H1 (cell line): ENCODE measurements at places on chromosomes 16 and 17. TPM values are rescaled to one million over a fixed set of nuclear protein-coding genes. Genes with fewer than 3 reads are reported as not detected.

DNA sequence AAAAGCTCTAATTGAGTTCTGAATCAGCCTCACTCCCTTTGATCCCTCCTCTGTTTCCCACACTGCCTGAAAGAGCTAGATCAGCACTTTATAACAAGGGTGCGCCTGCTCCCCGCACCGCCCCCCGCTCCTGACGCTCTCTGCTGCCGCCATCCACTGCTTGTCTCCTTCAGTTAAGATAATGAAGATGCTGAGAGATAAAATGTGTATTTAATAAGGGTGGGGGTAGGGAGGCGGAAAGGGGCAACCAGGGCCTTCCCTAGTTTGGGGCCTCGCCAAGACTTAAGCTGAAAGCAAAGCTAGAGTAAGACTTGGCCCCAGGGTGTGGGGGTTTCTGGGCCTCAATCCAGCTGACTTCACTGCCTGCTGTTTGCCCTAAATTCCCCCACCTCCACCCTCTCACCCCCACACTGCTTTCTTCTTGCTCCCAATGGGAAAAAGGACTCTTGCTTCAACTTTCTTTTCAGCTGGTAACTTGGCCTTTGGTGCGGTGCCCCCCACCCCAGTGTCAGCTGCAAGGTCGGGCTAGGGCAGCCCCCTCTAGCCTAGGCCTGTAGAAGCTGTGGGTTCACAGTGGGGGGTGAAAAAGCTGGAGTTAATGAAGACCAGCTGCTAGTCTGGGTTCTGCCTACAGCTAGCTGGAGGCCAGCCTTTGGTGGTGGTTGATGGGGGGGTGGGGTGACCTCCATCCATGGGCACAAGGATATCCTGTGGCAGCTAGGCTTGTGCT lies 1.8 kb upstream of the RARA start:
- no peak for DNase-seq

- DNase-seq: no peak
These were observed 103.5 kb upstream of the KIF2B start for GRCh38 chr17:53719229-53719628.

GRCh38 chr17:20284570-20285295 lies 182.6 kb downstream of the LGALS9B start:
- DNase-seq: no peak

GRCh38 chr17:40366076-40366860 lies 1.7 kb upstream of the GJD3 start:
- DNase-seq: no peak

- DNase-seq: no peak
These were observed 18.1 kb downstream of the ITPRIPL2 start for GRCh38 chr16:19131825-19132218.

DNA sequence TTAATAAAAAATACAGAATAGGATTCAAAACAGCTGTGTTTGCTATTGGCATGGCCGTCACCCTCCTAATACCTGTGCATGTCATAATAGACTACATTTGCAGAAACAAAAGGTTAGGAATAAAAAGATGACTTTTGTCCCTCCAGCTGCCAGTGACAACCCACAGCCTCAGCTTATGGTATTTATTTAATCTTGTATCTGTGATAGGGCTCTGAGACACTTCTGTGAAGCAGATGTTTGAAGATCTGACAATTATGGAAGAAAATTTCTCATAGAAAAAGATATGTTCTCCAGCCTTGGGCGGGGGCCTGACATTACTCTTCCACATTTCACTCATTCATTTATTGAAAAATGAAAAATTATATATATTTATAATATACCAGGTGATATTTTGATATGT lies 62.2 kb downstream of the PITPNC1 start:
- DNase-seq: no peak

DNA sequence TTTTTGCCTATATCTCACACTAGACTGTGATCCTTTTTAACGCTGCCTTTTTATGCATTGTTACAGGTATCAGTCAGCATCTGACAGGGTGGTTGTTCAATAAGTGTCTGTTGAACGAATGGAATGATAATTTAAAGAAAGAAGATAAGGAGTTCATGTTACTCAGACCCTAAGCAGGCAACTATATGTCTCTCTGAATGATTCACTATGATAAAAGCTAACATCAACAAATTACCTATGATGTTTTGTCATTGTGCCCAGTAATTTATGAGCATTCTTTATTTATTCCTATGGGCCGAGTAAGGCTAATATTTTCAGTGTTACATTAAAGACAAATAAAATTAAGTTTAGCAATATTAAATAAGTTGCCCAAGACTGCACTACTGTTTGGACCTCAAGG lies 435.0 kb upstream of the KIF2B start:
- DNase-seq: no peak

- DNase-seq: no peak
These were observed 175.0 kb downstream of the IRF8 start for GRCh38 chr16:86073763-86074493.

DNA sequence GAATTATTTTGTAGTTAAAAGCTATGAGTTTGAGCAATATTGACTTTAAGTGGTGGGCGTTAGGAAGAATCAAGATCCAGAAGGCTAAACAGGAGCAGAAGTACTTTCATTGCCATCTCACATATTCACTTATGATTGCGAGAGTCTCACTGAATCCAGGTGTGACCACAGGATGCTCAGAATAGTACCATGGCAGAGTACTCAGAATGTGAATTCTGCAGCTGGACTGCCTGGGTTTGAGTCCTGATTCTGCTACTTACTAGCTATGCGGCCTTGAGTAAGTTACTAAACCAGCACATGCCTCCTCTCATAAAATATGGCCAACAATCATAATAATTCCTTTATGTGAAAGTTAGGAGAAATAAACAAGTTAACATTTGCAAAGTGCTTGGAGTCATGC lies 109.5 kb downstream of the CA10 start:
- DNase-seq: no peak

GRCh38 chr17:6948562-6948961 lies 47.3 kb upstream of the ALOX12 start:
- no peak for DNase-seq

DNA sequence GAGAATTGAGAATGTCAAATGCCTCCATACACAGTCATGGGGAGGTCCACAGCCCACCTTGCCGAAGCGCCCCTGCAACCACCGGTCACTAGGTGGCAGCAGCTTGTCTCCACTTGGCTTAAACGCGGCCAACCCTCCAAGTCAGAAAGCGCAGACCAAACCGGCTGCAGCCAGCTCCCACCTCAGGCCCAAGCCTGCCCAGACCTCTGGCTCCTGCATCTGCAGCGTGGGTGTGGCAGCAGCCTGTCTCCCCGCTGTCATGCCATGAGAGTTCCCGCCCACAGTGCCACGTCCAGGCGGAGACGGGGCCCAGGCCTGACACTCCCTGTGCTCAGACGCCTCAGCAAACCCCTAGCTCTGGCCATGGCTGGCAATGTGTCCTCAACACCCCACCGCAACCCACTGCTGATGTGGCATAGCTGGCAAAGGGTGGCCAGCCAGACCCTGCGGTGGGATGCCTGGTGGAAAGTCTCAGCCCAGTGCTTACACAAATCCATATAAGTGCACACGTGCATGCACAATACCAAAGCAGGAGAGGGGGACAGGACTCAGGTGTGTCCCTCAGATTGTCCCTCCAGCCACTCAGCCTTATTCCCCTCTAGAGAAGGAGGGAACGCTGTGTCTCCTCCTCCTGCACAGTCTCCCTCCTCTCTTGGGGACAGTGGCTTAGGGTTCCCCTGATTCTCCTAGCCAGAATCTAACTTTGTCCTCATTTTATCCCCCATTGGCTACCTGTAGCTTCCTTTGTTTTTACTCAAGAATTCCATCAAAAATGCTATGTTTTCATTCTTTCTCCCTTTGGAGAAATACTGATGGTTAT lies 10.9 kb downstream of the COPZ2 start:
- peak; percentile 80 for DNase-seq

GRCh38 chr16:30903596-30903995 lies 7.2 kb downstream of the CTF1 start:
- no peak for DNase-seq

The KCNJ18 gene
- total RNA-seq: not detected in 2 replicates

The KRTAP9-4 gene
- not detected in 2 replicates for total RNA-seq

The HSD17B2 gene
- total RNA-seq: not detected in 2 replicates

The KRTAP1-5 gene
- total RNA-seq: not detected in 2 replicates

The HBQ1 gene
- 1.4 and 2.9 TPM in 2 replicates for total RNA-seq

The BAIAP3 gene
- total RNA-seq: 6.8 and 7.9 TPM in 2 replicates
